Endodermal cell (in vitro differentiated cells): ENCODE measurements at places on chromosomes 11 and 22. TPM values are rescaled to one million over a fixed set of nuclear protein-coding genes. Genes with fewer than 3 reads are reported as not detected.

GRCh38 chr11:203056-203944 is 3.9 kb downstream of the BET1L start:
- no peak overlapping the region for H3K27ac ChIP-seq
- peak; percentile 52 for DNase-seq
- H3K36me3 ChIP-seq, result peaks cover 27% of the 10 kb centered on the region
- H3K4me3 ChIP-seq, result no peak overlapping the region

GRCh38 chr11:65084598-65085375 is 765 bp downstream of the ZFPL1 start:
- no peaks in the 10 kb centered on the region for H3K4me1 ChIP-seq
- H3K27me3 ChIP-seq, result no peaks in the 10 kb centered on the region
- peaks cover 54% of the 10 kb centered on the region for H3K36me3 ChIP-seq
- DNase-seq, result no peak
- H3K27ac ChIP-seq, result no peak overlapping the region
- peak overlapping the region; percentile 99 for H3K4me3 ChIP-seq

GRCh38 chr11:84853841-84854497 is 773.2 kb downstream of the DLG2 start:
- H3K4me3 ChIP-seq, result no peak overlapping the region
- H3K27me3 ChIP-seq, result no peaks in the 10 kb centered on the region
- no peak overlapping the region for H3K27ac ChIP-seq
- DNase-seq, result no peak

DNA sequence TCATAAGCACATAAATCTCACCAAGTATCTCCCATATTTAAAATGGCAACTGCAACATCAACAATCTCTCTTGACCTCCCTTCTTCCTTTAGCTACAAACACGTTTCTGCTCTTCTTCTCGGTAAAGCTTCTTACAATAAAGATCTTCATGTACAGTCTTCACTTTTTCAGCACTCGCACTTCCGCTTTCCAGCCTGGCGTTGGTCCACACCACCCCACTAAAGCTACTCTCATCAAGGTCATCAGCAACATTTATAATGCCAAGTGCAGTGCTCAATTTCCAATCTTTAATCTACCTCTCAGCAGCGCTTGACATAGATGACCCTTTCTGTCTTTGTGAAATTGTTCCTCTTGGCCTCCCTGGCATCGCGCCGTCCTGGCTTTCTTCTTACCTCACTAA is 33.6 kb downstream of the NTM start:
- H3K27ac ChIP-seq, result no peak overlapping the region
- H3K36me3 ChIP-seq, result no peaks in the 10 kb centered on the region
- no peaks in the 10 kb centered on the region for H3K4me1 ChIP-seq
- no peaks in the 10 kb centered on the region for H3K27me3 ChIP-seq

DNA sequence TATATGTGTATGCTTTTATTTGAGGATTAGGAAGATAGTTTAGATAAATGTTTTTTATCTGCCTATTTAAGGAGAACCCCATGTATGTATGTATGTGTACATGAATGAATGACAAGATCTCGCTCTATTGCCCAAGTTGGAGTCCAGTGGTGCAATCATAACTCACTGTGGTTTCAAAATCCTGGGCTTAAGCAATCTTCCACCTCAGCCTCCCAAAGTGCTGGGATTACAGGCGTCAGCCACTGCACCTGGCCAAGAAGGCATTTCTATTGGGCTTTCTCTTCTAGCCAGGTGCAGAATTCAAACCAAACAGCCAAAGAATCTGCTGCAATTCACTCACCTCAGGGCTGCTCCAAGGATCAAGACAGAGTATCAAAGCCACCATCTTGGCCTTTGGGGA is 25.5 kb upstream of the DGKZ start:
- H3K27me3 ChIP-seq, result no peaks in the 10 kb centered on the region
- no peak overlapping the region for H3K27ac ChIP-seq
- no peak for DNase-seq
- no peak overlapping the region for H3K4me3 ChIP-seq

DNA sequence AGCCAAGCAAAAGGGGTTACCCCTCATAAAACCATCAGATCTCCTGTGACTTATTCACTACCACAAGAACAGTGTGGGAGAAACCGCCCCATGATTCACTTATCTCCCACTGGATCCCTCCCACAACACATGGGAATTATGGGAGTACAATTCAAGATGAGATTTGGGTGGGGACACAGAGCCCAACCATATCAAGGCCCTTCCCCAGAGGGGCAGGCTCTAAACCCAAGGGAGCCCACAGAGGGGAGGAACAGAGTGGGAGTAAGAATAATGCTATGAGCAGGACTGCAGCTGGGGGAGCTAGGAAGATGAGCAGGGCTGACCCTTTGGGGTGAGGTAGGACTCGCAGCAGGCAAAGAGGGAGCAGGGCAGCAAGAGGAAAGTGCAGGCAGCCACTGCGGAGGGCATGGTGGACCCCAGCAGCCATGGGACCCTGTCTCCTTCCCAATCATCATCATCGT is 59.3 kb downstream of the CD82 start:
- H3K27ac ChIP-seq, result no peak overlapping the region
- H3K4me1 ChIP-seq, result no peaks in the 10 kb centered on the region
- DNase-seq, result peak; percentile 14
- no peaks in the 10 kb centered on the region for H3K36me3 ChIP-seq
- H3K4me3 ChIP-seq, result no peak overlapping the region

GRCh38 chr11:62132689-62133293 is 9.0 kb downstream of the INCENP start:
- peaks cover 62% of the 10 kb centered on the region for H3K36me3 ChIP-seq
- no peaks in the 10 kb centered on the region for H3K27me3 ChIP-seq
- no peaks in the 10 kb centered on the region for H3K4me1 ChIP-seq
- no peak overlapping the region for H3K4me3 ChIP-seq
- no peak for DNase-seq
- H3K27ac ChIP-seq, result no peak overlapping the region

Gene ENTHD1
- not detected in 2 replicates for total RNA-seq

Gene MFNG
- 0.81 and 1.9 TPM in 2 replicates for total RNA-seq

Gene TSPAN18
- 22.3 and 28.7 TPM in 2 replicates for total RNA-seq
